ENCODE measurements at places on chromosomes 7 and 10.

DNA sequence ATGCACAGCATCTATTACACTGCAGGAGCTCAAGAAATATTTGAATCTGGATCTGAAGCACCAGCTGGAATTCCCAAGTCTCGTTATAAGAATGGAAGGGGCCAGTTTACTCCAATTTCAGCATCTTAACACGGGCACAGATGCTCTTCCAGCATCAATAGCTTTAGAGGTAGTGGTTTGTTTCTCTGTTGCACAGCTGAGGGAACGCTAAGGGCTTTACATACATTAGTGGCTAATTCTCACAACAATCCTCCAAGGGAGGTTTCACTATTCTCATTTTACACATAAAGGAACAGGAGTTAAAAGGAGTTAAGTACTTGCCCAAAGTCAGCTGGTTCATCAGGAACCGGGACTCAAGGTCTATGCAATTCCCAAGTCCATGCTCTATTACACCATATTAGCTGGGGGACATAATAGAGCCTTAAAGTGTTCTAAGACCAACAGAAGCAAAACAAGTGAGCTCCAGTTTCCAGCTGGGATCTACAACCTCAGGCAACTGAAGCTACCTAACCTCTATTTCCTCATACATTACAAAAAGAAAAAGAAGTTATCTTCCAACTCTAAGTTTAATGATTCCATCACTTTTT lies 9.9 kb downstream of the XPNPEP1 start:
- no peak for DNase-seq

GRCh38 chr7:5433181-5433580 lies 9.5 kb upstream of the TNRC18 start:
- no peak for DNase-seq

DNA sequence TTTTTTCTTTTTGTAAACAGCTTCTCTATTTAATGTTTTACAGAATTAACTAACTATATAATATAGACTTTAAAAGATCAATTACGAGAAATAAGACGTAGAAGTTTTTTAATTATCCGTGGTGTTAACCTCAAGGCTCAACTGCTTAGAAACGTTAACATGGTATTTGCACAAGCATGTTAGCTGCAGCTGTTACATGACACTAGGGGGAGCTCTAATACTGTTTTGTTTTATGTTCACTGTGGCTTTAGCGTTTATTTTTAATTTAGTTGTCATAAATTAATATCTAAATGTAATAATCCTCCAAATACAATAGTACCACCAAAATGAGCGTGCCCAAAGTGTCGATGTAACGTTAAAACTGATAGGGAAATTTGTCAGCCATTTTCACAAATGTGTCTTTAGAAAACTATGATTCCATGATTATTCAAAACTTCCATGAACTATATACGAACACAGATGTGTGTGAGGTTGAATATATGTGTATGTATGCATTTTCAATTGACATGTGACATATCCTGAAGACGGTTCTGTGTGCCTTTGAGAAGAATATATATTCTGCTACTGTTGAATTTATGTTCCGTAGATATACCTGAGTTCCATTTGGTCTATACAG lies 828.8 kb upstream of the MBL2 start:
- DNase-seq = peak; percentile 49

GRCh38 chr10:3976718-3977117 lies 191.7 kb upstream of the KLF6 start:
- peak; percentile 38 for DNase-seq

- DNase-seq = peak; percentile 19
Observed at GRCh38 chr7:132865366-132866143, 216.3 kb downstream of the CHCHD3 start.

DNA sequence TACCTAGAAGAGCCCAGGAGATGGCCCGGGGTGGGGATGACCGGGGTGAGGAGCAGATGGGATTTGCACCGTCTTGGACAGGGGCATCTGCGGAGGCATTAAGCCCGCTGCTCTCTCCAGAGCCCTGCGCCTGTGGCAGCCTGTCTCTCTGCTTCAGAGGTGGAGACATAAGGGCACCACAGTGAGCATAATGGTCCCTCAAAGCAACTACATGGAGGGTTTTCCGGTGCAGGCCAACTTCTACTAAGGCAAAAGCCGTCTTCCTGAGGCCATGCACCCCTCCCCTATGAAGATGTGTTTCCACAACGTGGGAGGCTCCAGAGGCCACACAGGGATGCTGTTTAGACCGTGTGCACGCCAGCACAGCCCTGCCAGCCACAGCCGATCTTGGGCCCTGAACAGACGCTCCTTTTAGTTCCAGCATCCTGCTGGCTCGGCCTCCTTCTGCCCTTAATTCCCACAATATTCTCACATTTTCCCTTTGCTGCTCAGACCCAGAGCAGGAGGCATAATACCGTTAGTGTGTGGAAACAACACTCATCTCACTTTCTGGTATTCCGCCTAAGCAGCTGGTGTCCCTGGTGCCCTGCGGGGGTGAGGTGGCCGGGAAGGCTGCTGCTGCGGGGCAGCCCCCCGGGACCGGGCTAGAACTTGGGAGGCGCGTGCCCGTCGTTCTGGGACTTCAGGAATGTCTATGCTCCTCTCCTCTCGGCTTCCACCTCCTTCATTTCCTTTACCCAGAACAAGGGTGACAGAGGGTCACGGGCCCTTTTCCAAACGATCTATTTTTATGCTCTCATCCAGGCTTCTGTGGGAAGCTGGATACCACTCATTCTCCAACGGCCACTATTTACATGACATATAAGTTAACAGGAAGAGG lies 266.9 kb downstream of the TNS3 start:
- peak; percentile 66 for DNase-seq

GRCh38 chr7:103150192-103150591 lies 1.3 kb upstream of the NAPEPLD start:
- DNase-seq = no peak

DNA sequence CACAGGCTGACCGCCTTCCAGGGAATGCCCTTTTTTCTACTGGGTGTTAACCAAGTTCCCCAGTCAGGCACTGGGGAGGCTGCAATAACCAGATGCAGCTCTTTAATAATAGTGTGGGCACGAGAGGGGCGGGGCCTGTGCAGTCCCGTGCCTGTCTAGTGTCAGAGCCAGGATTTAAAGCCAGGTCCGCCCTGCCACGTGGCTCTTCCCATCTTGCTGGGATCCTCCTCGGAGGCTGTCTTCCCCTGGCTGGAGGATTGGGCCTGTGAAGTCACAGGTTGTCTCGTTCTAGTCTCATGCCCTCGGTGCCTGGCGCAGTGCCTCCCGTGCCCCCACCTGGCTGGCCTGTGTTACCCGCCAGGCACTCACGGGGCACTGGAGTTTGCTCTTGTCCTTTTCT lies 25.2 kb downstream of the TMEM120A start:
- no peak for DNase-seq

DNA sequence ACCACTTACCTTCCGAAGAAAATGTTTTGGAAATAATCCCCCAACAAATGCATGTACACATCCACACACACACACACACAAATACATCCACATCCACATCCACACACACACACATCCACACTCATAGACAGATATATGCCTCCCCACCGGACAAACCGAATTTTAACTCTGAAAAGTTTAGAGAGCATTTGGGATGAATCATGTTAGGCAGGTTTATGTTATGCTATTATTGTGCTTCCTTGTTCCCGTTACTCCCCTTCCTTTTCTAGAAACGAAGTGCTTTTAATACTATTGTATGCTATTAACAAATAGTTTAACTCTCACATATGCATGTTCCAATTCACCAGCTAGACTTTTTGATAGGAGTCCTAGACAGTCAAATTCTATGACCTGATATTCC lies 91.5 kb downstream of the FAS start:
- DNase-seq = no peak

- DNase-seq = peak; percentile 30
Observed at GRCh38 chr7:116284390-116284789, 74.1 kb downstream of the TES start.

DNA sequence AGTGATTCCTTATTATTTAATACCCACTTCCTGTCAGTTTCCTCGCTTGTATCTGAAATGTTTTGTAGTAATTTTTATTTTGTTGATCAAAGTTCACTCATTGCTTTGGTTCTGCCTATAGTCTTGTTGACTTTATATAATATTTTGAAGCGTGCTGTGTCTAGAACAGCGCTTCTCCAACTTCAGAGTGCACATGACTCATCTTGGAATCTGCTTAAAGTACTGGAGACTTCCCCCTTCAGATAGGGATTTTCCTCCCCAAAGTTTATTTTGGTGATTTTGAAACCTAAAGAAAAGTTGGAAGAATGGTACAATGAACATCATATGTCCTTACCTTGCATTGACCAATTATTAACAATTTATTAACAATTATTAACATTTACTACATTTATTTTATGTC lies 5.8 kb downstream of the COMTD1 start:
- DNase-seq = peak; percentile 60

DNA sequence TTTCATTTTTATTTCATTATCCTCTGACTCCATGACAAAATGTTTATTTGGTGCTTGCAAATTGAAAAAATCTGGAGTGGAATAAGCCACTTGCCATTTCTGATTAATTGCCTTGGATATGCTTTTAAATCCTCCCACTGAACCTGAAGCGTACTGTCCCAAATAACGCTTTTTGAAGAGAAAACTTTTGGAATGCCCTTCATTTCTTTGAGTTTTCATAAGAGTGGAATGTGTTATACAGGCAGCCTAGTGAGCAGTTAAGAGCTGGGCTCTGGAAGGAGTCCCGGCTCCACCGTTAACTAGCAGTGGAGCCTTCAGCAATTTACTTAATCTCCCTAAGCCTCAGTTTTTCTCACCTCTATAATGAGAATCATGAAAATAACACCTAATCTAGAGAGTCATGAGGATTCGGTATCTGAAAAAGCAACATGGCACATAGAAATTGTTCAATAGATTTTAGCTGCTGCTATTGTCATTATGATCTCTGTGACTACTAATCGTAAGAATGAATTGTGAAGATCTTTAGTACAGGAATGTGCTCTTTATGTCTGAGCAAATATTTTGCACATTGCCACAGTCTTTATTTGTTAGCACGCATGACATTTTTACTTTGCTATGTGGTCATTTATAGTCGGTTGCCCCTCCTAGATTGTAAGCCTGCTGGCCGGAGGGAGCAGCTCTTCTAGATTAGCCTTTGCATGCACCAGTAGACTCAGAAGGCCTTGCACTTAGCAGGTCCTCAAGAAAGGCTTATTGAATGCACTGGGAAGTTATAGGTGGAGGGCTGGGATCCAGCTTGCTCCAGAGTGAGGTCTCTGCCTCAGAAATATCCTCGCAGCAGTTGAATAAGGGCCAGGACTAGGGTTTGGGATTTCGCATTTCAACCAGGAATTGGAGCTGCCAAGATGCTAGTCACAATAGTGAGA lies 59.4 kb downstream of the PLCE1 start:
- no peak for DNase-seq

- DNase-seq = no peak
Observed at GRCh38 chr10:2232479-2232878, 495.2 kb upstream of the ADARB2 start.

GRCh38 chr10:32909456-32909855 lies 48.6 kb downstream of the ITGB1 start:
- DNase-seq = no peak

- DNase-seq = no peak
Observed at GRCh38 chr10:127563718-127564553, 14.8 kb downstream of the NPS start.

DNA sequence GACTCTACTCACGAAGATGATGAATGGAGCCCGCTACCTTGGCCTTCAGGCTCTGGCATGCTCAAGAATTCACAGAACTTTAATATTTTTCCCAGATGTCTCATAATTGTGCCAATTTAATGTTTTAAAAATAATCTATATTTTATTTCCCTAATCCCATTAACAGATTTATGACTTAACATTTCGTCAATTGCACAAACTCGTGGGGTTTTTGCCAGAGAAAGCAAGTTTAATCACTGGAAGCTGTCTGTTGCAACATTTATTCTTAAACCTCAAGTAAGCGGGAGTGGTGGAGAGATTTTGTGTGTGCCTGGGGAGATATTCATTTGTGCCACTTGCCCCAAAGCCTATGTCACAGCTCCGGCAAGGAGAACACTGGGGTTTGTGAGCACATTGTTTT lies 117.9 kb downstream of the TEX36 start:
- no peak for DNase-seq

GRCh38 chr10:72407471-72407870 lies 52.8 kb upstream of the DNAJB12 start:
- no peak for DNase-seq

DNA sequence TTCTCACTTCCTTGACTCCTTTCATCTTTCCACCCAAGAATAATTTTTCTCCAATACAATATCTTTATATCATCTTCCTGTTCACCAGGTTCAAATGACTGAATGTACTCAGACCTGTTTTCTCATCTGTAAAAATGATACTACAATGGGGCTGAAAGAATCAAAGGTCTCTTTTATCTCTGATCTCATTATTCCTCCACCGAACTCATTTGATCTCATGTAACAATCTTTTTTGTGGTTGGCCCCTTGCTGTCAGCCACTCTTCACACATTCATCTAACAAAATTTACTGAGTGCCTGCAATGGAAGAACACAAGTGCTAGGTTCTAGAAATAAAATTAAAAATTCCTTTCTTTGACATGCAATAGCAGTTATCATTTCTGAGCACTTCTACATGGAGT lies 65.0 kb downstream of the GRM8 start:
- no peak for DNase-seq

DNA sequence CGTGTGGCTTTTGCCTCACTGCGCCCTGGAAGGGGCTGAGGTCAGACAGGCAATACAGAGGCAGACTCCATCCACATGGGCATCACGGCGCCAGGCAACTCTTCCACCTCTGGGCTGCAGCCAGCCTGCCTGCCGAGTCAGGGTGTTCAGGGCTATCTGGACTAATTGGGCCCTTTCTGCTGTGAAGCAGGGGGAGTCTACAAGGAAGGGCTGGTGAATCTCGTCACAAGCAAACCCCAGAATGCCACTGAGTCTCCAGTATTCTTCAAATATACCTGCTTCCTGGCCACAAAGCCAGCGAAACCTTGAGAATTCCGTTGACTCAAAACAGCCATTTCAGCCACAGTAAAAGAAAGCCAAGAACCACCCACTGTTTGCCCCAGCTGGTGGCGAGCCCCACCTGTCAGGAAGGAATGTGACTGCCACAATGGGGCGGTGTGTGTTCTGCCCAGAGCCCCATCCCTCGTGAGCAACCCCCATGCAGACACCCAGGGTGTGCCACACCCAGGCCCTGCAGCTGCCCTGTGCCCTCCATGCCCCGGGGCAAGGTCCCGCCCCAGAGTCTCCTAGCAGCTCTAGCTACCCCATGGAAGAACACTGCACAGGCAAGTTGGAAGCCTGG lies 117.3 kb downstream of the FAM53B start:
- no peak for DNase-seq

DNA sequence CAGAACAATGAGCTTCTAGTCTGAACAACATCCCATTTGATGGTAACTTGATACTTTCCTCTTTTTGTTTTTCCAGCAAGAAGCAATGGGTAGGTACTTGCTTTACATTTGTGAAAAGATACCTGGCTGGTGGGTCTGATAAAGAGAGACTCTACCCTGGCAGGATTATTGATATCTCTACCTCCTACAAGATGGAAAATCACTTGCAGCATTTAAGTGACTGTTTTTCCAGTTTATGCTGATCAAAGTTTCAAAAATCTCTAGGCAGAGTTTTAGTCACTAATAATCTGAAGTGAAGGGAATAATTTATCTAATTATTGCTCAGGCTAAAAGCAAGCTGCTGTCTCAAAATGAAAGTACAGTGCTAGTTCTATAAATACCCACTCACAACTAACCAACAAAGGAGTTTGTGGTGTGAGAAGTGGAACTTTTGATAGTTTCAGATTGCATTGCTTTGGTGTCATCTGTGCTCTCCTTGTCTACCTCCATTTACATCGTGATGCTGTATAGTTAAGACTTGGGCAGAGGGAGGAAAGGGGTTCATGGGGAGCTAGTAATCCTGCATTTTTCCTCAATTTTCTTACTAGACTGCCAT lies 86.0 kb upstream of the ANKRD1 start:
- no peak for DNase-seq

GRCh38 chr7:151099486-151100211 lies 13.4 kb downstream of the AGAP3 start:
- no peak for DNase-seq
